Choroid plexus epithelial cell (primary cell): ENCODE measurements at places on chromosomes 5 and 9.

DNA sequence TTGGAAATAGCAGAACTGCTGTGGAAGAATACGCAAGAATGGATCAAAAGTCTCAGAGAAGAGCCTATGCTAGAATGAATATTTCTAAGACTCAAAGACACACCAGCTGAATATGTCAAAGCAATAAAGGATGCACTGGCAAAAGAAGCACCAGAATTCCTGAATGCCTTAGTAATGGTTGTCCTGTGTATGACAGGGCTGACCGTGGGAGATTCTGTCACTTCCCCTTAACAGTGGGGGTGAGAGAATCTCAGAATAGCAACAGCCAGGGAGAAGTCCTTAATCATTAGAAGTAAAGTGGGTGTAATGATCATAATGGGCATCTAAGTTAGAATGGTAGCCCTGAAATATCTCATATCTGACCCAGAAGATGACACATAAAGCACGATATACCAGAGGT, 14.6 kb upstream of the PRR16 start:
- no peak for DNase-seq

- peak; percentile 89 for DNase-seq
These were observed 68.4 kb downstream of the ANXA1 start for GRCh38 chr9:73219985-73220626.

- DNase-seq: peak; percentile 37
These were observed 148.3 kb downstream of the GAPVD1 start for GRCh38 chr9:125409637-125410521.

DNA sequence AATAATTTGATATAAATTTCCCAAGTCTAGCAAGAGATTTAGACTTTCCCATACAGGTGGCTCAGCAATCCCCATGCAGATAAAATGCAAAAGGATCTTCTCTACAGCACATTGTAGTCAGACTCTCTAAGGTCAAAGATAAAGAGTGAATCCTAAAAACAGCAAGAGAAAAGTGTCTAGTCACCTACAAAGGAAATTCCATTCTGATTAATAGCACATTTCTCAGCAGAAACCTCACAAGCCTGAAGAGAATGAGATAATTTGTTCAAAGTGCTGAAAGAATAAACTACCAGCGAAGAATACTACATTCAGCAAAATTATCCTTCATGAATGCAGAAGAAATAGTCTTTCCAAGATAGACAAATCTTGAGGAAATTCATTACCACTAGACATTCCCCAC, 493.3 kb downstream of the PRELID2 start:
- peak; percentile 38 for DNase-seq

- DNase-seq: no peak
These were observed 342.1 kb downstream of the TLE4 start for GRCh38 chr9:79913867-79914266.

DNA sequence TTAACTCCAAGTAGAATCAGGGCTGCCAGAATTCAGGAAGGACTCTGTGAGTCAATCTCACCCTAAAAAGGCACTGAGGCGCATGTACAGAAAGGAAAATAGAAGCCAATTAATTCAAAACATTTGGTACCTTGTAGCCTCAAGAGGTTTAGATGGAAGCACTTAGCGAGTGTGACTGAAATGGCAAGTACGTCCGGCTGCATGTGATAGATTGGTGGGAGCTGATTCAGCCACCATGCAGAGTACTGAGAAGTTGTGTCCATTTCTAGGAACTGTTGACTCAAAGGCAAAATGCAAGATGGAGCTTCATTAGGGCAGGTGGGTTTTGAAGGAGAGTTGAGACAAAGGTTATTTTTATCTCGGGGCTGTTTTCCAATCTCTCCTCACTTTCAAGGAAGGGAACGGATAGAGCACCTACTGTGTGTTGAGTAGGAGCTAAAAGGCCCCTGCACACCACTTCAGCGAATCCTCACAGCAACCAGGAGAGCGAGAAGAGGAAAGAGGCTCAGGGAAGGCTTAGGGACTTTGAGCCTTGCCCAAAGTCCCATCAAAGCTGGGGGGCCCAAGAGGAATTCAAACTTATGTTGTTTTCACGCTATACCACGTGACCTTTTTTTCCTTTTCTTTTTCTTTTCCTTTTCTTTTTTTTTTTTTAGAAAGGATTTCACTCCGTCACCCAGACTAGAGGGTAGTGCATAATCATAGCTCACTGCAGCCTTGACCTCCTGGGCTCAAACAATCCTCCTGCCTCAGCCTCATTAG, 34.6 kb upstream of the CPEB4 start:
- DNase-seq: no peak

DNA sequence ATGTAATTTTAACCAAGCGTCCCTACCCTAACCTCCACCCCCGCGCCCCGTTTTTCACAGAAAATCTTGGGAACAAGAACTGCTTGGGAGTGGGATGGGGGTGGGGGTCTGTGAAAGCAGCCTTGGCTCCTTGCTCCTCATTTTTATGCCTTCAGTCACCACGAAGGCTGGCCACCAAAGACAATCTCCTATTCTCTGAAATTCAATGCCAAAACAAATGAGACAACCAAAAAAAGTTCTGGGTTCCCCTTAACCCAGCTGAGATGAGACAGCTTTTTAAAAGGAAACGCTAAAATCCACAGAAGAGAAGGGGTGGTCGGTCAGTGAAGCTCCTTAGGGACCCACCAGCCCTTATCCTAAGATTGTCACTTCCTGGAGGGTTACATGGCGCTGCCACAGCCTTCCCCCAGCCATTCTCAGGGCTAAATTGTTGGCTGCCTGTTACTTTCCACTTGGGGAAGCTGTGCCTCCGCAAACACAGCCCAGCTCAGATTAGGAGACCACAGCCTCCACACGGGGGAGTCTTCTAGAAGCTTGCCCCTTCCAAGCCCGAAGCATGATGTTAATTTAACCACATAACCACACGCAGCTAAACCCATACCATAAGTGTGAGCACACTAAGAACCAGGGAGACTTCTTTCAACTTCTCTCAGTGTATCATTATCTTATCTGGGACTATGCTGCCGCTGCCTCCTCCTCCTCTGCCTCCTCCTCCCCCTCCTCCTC, 136.3 kb downstream of the FOXD1 start:
- peak; percentile 98 for DNase-seq

DNA sequence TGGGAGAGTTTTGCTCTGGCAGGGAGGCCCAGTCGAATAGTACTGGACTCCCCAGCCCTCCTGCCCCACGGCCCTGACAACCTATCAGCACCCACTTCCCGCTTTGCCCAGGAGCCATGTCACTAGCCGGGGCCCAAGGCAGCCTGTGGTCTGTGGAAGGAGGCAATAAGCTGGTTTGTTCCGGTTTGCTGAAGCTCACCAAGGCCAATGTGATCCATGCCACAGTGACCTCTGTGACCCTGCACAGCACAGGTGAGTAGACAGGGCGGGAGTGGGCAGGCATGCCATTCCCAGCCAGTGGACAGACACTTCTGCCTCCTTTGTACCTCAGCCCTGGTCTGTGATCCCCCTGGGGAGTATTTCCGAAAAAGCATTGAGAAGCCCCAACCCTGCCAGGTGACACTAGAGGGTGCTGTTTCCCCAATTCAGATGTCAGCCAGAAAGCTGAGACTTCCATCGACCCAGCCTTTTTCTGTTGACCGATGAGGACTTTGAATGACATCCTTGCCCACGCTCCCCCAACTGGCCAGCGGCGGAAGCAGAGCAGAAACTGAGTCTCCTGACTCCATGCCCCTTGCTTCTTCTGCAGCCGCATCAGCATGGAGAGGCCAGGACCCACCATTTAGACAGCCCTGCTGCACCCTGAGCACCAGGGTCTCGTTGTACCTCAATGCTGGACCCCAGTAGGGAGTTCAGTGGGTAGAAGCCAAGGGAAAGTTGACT, 9.6 kb downstream of the PCYOX1L start:
- DNase-seq: peak; percentile 82

DNA sequence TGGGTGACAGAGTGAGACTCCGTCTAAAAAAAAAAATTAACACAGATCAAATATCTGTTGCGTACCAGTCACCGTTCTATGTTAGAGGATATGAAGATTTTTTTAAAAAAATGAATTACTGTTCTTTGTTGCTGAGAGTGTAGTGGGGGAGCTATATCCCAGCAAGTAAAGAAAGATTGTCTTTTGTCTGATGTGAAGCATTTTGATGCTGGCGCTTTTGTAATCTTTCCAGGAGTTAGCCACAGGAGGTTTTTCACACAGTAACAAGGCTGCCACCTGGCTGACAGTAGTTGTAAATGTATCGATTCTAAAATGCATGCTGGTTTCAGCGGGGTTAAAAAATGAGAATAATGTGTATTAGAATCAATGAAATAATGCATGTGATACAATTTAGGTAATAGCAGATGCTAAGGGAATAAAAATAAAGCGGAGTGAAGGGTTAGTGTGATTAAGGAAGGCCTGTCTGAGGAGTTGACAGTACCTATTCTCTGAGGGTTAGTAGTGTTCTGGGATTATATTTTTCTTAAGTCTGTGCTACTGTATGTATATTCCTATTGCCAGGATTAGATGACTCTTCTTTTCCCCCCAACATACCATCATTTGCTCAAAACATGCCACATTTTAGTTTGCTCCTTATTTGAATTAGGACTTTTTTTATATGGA, 3.4 kb downstream of the LMNB1 start:
- peak; percentile 89 for DNase-seq

GRCh38 chr9:106797299-106797698, 65.7 kb upstream of the ZNF462 start:
- DNase-seq: peak; percentile 38

DNA sequence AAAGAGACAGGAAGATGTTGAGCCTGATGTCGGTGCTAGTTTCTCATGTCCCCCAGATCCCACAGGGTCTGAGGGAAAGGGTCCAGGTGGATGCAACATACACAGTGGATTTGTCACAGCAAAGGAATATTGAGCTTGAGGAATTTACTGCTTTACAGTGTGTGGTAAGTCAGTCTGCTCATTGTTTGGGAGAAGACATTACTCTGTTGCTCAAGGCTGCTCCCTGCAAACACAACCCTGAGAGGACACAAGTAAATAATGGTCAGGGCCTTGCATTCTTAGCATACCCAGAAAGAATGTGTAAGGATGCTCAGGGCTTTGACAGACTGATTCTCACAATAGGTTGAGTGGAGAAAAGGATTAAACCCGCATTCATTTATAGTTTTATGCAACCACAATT, 7.3 kb upstream of the MAN2A1 start:
- peak; percentile 48 for DNase-seq

DNA sequence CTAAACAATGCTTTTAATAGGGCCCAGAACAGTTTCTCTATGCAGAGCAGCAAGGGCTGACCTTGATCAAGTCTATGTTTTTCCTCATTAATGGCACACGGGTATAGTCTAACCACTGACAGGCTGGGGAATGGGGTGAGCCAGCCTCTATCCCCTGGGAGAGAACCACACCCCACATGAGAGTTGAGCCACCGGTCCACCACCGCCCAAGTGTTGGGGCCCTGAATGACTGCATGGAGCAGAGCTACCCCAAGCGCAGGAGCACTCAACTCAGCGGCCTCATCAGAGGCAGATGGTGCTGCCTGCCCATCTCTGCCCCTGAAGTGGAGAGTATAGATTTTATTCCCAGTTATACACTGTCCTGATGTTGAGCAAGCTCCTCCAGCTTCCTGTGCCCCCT, 247.9 kb upstream of the IRX1 start:
- DNase-seq: no peak

GRCh38 chr9:105131981-105132380, 112.5 kb upstream of the SLC44A1 start:
- DNase-seq: no peak

DNA sequence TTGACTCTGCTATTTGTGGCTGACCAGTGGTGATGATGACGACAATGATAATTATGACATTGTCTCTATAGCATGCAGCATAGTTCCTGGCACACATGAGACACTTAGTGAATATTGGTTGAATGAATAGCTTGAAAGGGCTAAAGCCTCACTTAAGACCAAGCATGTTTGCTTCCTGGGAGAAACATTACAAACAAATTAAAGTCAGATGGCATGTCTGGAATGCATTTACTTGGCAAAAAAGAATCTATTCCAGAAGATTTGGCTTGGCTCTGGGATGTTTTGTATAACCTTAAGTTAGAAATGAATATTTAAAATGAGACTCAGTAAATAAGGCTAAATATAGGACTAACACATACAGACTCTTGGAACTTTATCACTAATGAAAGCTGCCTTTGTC, 21.6 kb downstream of the GAS1 start:
- peak; percentile 55 for DNase-seq

DNA sequence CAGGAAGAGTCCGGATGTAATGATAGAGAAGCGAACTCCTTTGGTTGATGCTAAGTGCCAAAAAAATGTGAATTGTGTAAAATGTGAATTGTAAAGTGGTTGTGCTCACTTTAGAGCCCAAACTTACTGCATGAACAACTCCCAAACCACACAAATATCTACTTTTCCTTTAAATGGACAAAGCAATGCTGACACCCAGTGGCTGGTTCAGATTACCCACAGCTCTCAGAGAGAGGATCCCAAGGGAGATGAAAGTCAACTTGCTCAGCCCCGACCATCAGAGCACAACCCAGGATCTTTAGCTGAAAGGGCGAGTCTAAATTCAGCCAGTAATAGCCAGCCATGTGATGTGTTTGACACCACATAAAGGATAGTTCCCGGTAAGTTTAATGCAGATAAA, 133.7 kb downstream of the NMUR2 start:
- peak; percentile 16 for DNase-seq

DNA sequence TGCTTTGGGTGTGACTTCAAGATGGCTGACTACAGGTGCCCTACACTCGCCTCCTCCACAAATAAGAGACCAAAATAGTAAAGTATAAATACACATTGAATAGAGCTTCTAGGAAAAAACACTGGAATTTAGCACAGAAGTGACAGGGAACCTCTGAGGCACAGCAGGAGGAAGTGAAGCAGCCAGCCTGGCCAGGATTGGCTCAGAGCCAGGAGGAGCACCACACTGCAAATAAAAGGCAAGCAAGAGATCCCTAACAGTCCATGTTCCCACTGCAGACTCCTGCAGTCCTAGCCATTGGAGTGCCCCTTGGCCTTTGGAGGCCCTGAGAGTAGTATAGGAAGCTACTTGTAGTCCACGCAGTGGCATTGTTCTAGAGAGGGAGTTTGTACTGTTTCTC, 186.7 kb upstream of the TLX3 start:
- peak; percentile 40 for DNase-seq

GRCh38 chr5:171261904-171262303, 47.1 kb upstream of the TLX3 start:
- no peak for DNase-seq

- DNase-seq: no peak
These were observed 498 bp downstream of the HAUS6 start for GRCh38 chr9:19102181-19102630.

DNA sequence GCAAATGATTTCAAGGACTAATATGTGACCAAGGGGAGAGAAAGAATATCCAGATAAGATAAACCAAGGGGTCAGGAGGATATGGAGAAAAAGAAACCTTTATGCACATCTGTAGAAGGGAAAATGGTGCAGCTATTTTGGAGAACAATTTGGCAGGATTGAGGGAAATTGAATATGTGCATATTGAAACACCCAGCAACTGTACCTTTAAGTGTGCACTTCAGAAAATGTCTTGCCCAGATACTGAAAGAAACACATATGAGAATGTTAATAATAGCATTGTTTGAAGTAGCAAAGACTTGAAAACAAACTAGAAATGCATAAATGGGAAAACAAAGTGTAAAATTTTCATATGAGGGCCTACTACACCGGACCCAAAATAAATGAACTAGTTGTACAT, 599.6 kb downstream of the PSAT1 start:
- no peak for DNase-seq

GRCh38 chr5:14171621-14172020, 28.5 kb downstream of the TRIO start:
- peak; percentile 90 for DNase-seq
